ENCODE measurements at places on chromosomes 11 and 22.
A peak's percentile ranks its signal among the peaks of the same experiment; 100 is the strongest.

GRCh38 chr22:49976439-49977175, 16.0 kb downstream of the PIM3 start:
- no peak for DNase-seq

- DNase-seq, result no peak
Measured at GRCh38 chr11:117197516-117198456, 1.4 kb upstream of the TAGLN start.

GRCh38 chr11:33753304-33753967, 17.2 kb upstream of the CD59 start:
- DNase-seq, result no peak

GRCh38 chr11:65423516-65424204, 1.1 kb downstream of the NEAT1 start:
- peak; percentile 36 for DNase-seq

DNA sequence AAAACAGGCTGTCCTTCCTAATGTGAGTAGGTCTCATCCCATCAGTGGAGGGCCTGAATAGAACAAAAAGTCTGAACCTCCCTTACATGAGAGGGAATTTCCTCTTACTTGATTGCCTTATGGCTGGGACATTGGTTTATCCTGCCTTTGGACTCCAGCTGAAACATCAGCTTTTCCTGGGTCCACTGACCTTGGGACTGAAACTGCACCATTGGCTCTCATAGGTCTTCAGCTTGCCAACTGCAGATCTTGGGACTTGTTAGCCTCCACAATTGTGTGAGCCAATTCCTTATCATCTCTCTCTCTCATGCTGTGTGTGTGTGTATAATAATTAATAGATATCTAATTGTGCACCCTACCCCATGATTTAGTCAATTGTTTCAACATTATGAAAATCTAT, 375.3 kb upstream of the DDI1 start:
- no peak for DNase-seq

GRCh38 chr11:44673688-44674087, 53.1 kb upstream of the TSPAN18 start:
- no peak for DNase-seq

- no peak for DNase-seq
Measured at GRCh38 chr22:49422701-49423100, 405.0 kb downstream of the BRD1 start.

DNA sequence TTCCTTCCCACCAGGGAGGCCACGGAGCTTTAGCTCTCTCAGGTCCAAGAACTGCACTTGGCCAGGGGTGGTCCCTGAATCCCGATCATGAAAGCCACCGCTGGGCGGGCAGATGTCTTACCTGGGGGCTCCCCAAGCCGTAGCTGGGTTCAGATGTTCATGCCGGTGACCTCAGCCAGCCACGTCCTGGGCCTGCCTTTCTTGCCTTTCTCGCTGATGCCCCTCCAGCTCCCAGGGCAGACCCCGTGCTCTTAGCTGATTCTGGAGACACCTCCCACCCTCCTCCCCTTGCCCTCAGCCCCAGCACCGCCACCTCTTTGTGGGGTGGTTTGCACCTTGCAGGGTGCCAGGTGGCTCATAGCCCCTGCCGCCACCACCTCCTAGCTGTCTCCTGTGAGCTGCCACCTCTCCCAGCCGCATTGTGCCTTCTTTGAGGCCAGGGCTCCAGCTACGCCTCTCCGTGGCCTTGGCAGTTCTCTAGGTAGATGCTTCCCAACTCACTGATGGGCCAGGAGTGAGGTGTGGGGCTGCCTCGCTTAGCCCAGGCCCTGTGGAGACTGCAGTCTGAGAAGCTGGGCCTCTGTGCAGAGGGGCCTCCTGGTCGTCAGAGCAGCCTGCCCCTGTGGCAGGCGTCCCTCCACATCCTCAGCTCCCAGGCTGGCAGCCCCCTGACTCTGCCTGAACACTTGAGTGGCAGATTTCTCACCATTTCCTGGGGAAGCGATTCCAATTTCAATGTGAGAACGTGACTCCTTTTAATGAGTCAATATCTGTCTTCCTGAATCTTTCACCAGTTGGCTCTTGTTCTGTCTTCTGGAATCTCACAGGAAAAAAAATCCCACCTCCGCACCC, 97.6 kb upstream of the B3GAT1 start:
- no peak for DNase-seq

- DNase-seq, result peak; percentile 14
Measured at GRCh38 chr11:27317751-27318150, 45.3 kb downstream of the CCDC34 start.

- no peak for DNase-seq
Measured at GRCh38 chr22:49268924-49269323, 558.7 kb downstream of the BRD1 start.

DNA sequence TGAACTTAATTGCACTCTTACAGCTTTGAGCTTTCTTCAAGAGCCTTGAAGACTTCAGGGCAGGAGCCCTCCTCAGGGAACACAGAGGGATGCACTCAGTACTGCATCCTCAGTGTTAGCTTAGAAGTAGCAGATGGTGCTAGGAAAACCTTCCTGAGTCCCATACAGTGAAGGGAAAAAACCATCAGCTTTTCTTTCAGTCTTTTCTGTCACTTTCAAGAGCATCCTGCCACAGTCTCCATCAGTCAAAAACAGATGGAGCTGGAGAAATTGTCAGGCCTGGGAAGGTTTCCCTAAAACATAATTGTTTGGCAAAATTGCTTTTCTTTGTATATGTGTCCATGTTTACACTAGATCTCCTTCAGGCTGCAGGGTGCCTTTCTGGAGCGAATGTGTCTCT, 384.1 kb downstream of the NELL1 start:
- DNase-seq, result no peak

GRCh38 chr11:129861702-129862522, 33.5 kb downstream of the NFRKB start:
- peak; percentile 97 for DNase-seq

GRCh38 chr22:42331014-42331413, 60.6 kb upstream of the TCF20 start:
- no peak for DNase-seq

- DNase-seq, result peak; percentile 96
Measured at GRCh38 chr11:47768101-47768612, 1.0 kb upstream of the FNBP4 start.

DNA sequence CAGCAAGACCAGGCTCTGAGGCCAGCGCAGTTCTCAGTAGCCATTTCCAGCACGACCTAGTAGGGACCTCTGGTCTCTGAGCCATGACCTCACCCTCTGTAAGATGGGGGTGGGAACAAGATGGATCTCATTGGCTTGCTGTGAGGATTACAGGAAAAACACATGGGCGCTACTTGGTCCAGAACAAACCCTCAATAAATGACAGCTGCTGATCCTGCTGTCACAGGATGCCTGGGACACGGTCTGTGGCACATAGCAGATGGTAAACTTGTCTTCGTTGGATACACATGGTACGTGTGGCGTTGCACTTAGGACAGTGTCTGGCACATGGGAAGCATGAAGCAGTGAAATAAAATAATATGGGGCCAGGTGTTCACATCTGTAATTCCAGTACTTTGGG, 4.5 kb upstream of the KCTD17 start:
- DNase-seq, result no peak

- DNase-seq, result no peak
Measured at GRCh38 chr11:113119966-113120736, 158.9 kb downstream of the NCAM1 start.

DNA sequence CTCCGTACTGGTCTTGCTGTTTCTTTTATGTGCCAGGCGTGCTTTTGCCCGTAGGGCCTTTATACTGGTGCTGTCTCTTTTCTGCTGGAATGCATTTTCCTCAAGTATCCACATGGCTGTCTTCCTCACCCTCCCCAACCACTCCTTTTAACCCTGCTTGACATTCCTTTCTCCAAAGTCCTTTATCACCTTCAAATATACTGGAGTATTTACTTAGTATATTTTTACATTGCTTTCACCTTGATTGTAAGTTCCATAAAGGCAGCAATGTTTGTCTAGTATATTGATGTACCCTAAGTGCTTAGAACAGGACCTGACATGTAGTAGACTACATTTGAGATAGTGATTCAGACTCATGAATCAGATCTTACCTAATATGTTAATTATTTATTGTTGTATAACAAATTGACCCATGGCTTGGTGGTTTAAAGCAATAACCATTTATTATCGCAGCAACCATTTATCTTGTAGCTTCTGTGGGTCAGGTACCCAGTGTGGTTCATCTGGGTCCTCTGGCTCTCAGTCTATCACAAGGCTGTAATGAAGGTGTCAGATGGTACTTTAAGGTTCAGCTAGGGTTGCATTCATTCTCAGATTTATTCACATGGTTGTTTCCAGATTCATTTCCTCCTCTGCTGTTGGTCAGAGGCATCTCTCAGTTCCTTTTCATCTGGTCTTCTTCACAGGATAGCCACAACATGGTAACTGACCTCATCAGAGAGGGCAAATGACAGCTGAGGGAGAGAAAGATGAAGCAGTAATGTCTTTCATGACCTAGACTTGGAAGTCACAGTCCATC, 34.2 kb downstream of the DDX10 start:
- no peak for DNase-seq

- DNase-seq, result peak; percentile 96
Measured at GRCh38 chr22:41444360-41445128, 2.1 kb downstream of the TOB2 start.

- no peak for DNase-seq
Measured at GRCh38 chr11:67099831-67100324, 19.2 kb upstream of the KDM2A start.

GRCh38 chr11:14357881-14358728, 878 bp downstream of the RRAS2 start:
- peak; percentile 70 for DNase-seq

DNA sequence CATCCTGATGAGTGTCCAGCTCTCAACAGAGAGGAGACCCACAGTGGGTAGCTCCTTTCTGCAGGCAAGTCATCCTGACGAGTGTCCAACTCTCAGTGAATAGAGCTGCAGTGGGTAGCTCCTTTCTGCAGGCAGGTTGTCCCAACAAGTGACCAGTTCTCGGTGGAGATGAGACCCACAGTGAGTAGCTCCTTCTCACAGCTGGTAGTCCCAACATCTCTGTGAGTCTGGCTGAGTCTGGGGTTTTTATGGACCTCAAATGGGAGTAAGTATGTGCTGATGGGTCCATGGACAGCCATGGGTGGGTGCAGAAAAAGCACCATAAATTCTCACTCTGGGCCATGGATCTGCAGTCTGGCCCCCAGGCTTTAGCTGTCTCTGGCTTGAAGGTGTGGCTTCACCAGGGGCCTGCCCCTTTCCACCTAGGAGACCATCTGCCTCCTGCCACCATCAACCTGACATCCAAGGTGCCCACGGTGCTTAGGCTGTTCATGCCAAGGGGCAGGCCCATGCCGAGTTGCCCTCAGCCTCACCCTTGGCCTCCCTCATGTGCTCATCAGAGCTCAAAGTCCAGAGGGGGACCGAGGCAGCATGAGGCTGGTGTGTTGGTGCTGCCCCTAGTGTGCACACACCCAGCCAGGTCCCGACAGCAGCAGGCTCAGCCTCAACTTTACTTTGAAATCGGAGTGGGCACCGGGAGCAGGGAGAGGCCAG, 15.3 kb downstream of the NPAT start:
- DNase-seq, result no peak

DNA sequence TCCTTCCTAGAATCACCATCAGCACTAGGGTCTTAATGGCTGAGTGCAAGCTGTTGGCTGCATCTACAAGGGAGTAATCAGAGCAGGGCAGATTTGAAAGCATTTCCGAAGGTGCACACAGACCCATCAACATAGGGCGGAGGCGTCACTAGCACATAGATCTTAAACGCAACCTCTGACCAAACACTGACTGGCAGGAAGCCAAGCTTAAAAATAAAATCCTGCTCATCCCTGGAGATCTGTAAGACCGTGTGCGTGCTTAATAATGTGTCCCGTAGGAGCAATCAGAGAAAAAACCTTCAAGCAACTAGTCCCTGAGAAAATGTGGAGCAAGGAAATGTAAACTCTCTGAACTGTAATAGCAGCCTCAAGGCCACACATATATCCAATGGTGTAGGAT, 470.5 kb downstream of the ETS1 start:
- DNase-seq, result no peak

DNA sequence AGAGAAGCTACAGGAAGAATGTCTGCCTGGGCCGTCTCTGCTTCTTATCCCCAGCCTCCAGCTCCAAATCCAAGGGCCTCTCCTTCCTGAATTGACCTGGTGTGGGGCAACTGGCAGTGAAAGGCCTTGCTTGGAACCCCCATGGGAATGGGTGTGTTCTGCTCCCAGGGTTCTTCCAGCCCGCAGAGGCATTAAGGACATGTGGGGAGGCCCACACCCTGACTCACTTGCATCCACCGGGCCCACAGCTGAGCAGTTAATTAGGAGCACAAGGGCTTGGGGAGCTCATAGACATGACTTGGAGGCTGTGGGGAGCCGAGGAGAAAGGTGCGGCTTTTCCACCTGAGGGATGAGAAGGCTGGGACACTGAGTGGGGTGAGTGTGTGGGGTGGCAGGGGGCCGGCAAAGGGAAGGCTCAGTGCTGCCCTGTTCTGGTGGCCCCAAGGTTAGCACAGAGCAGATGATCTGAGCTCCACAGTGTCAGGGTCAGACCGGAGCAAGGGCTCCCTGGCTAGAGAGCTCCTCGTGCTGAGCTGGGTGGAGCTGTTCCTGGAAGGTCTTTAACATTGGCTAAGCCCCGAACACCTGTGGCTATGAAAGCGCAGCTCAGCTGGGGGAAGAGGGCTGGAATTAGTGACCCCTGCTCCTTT, 64.5 kb upstream of the NECTIN1 start:
- DNase-seq, result no peak

DNA sequence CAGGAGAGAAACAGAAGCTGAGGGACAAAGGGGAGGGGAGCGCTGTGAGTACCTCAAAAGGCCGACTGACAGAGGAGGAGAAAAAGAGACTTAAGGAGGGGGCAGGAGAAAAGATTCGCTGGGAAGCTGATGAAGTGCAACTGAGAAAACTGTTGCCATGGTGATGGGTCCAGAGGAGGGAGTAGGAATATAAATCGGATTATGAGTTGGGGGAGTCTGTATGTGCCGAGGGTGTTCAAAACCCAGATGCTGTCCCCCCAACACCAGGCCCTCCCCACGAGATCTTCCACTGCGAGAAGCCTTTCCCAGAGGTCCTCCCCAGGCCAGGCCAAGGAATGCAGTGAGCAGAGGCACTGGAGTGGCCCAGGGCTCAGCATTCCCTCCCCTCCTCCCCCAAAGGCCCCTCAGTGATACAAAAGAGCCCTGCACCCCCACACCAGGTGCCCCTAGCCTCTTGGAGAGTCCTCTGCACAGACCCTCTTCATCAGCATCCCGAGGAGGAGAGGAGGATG, 13.7 kb upstream of the BCL9L start:
- no peak for DNase-seq

Measured in SW480 (cell line).